ENCODE measurements at places on chromosomes 5 and 9. TPM values are rescaled to one million over a fixed set of nuclear protein-coding genes. Genes with fewer than 3 reads are reported as not detected.

The TAS2R1 gene
- polyA plus RNA-seq, result not detected

DNA sequence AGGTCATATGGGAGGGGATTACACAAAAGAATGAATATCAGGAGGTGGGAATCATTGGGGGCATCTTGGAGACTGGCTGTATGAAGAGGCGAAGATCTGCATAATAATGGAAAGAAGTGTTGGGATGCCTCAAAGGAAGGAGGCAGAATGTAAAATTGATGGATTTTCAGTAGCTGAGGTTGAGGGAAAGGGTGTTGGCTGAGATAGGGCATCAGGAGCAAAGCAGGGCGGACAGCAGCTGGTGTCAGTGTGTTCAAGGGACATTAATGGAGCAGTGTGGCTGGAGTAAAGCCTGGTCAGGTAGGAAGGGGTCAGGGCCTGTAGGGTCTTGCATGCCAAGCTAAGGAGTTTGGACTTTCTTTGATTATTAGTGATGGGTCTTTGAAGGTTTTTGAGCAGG, 65.2 kb upstream of the TNFAIP8 start:
- no peak for DNase-seq

DNA sequence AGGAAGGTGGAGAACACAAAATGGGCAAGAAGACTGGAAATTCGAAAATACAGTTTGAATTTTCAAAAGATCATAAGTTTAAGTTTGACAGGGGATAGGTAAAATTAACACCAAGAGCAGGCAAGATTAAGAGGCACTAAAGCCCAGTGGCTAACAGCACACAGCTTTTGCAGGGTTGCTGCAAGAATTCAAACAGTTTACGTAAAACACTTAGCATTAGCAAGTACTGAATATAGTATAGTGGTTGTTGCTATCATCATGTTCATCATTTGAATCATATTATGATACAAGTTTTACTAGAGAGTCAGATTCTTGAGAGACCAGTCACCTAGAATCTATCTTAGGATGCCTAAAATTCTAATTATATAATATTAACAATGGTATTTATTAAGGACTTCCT, 61.2 kb upstream of the IFNK start:
- no peak for DNase-seq

DNA sequence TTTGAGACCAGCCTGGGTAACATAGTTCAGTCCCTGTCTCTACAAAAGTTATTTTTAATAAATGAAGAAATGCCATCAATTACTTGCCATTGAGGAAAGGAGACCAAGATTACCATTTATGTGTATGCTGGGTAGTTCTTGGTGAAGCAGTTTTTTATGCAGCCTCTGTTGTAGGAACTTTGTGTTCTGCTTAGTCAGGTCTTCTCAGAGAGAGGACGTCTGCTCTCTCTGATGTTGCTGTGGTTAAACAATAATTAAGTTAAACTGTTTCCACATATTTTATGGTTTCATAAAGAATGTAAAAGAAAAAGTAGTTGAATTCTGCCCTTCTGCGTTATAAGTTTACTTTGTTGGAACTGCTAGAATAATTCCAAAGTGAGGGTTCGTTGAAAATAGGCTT, 210.5 kb downstream of the KDM4C start:
- no peak for DNase-seq

DNA sequence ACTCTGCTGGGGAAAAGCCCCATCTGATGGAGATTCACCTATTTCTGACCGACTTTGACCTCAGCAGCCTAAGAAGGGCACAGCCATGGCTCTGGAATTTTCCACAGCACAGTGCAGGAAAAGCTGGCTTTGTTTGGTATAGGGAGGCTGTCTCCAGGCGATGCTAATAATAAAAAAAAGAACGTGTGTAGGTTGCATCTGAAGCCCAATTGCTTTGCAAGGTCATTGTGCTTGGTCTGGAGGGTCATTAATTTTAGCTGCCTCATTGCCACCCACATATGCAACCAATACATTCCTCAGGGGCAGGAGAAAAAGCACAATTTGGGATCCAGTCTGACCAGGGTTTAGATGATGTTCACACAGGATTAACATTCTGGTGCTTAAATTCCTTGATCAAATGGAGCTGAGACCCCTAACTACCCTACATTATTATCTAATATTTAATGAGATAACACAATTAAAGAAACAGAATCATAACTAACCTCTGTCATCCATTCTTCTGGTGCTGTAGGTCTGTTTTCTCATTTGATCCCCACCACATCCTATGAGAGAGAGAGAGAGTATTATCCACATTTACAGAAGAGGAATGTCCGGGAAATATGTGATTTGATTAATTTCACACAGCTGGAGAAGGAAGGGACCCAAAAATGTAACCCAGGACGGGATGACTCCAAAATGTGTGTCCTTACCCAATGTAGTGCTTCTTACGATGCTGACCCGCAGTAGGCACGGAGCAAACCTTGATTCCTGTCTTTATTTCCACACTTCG, 175.9 kb downstream of the RFK start:
- DNase-seq, result no peak

GRCh38 chr9:95962936-95963335, 87.4 kb downstream of the ERCC6L2 start:
- no peak for DNase-seq

DNA sequence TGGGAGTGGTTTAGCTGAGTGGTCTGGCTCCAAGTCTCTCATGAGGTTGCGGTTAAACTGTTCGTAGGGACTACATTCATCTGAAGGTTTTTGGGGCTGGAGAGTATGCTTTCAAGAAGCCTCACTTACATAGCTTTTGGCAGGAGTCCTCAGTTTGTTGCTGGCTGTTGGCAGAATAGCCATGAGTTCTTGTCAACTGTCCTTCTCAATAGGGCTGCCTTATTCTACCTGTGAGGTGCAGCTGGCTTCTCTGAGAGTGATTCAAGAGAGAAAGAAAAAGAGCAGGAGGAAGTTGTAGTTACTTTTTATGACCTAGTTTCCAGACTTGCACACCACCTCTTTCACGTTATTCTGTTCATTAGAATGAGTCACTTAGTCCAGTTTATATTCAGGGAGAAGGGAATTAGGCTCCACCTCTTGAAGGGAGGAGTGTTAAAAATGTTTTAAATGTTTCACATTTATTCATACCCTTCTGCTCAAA, 33.2 kb downstream of the YTHDC2 start:
- DNase-seq, result no peak

The TMOD1 gene
- 104 TPM for polyA plus RNA-seq

Data from spinal cord (tissue), 10 donors.